ENCODE measurements at places on chromosomes 12 and 14. TPM values are rescaled to one million over a fixed set of nuclear protein-coding genes. Genes with fewer than 3 reads are reported as not detected.

- DNase-seq, result peak; percentile 65
Measured at GRCh38 chr14:61750708-61751474, 11.3 kb upstream of the SNAPC1 start.

- no peak for DNase-seq
Measured at GRCh38 chr14:24713404-24713803, 79.4 kb upstream of the GZMB start.

DNA sequence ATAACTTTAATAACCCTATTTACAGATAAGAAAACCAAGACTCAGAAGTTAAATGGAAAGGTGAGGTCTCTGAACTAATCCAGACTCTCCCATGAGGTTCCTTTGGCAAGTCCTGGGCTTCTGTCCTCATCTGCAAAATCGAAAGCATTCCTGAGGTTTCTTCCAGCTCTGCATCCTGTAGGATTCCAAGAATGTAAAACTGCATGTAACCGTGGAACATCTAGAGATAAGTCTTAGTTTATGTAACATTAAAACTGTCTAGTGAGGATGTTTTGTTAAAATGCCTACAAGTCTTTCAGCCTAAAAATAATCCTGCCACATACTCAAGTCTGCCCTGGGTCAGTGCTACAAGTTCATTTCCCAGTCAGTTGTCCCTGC lies 7.3 kb upstream of the ITFG2 start:
- DNase-seq, result no peak

PLCZ1 gene
- total RNA-seq, result not detected

GPR132 gene
- 6.7 TPM for total RNA-seq

FKBP3 gene
- total RNA-seq, result 33.9 TPM

HOXC9 gene
- total RNA-seq, result 9.2 TPM

GRCh38 chr12:57233357-57234232 lies 4.1 kb downstream of the SHMT2 start:
- no peak for DNase-seq

TPPP2 gene
- total RNA-seq, result not detected

GRCh38 chr12:83656004-83656403 lies 969.3 kb downstream of the TMTC2 start:
- no peak for DNase-seq

DNA sequence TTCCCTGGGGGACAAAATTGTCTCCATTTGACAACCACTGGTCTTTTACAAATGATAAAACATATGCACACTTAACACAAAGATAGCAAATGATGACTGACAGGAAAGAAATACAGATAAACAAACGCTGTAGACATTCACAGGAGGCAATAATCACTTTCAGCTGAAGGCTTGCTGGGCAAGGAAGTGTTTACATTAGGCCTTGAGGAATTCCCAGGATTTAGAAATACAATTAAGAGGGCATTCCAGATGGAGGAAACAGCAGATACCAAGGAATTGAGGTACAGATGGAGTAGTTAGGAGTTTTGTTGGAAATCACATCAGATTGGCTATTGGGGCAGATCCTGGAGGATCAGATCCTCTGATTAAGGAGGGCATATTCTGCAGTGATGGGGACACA lies 93.9 kb downstream of the DYRK2 start:
- DNase-seq, result no peak

DCN gene
- 2,013 TPM for total RNA-seq

DNA sequence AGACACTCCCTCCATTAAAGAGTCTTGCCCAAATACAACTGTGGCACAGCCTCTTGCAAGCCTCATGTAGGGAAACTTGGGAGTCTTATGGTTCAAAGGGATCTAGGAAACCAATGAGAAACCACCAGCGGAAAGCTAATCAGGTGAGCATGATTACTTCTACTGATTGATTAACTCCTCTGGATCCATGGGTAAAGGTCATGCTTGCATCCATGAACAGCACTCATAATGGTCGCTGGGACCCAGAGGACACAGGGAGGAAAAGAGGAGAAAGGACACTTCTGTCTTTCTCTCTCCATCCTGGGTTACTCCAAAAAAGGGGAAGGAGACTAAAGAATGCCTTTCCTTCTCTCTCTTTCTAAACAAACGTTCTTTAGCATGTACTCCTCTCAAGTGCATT lies 1397.2 kb downstream of the LRFN5 start:
- no peak for DNase-seq

- DNase-seq, result no peak
Measured at GRCh38 chr14:99909513-99910064, 116.4 kb downstream of the EML1 start.

- no peak for DNase-seq
Measured at GRCh38 chr12:124921200-124922031, 7.0 kb upstream of the UBC start.

DNA sequence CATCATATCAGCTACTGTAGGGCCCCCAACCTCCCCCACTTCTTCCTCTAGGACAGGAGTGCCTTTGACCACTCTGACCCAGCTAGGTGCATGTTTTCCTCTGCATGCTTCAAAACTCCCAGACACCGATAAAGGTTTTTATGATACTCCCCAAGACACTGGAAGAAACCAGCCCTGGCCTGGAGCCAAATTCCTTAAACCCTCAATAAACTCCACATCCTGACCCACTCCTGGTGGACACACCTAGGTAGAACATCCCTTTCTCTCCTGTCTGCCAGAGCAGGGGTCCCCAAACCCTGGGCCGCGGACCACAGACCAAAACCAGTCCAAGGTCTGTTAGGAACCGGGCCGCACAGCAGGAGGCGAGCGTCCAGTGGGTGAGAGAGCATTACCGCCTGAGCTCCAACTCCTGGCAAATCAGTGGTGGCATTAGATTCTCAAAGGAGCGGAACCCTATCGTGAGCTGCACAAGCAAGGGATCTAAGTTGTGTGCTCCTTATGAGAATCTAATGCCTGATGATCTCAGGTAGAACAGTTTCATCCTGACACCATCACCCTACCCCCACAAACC lies 49.6 kb downstream of the NT5DC3 start:
- DNase-seq, result no peak

DNA sequence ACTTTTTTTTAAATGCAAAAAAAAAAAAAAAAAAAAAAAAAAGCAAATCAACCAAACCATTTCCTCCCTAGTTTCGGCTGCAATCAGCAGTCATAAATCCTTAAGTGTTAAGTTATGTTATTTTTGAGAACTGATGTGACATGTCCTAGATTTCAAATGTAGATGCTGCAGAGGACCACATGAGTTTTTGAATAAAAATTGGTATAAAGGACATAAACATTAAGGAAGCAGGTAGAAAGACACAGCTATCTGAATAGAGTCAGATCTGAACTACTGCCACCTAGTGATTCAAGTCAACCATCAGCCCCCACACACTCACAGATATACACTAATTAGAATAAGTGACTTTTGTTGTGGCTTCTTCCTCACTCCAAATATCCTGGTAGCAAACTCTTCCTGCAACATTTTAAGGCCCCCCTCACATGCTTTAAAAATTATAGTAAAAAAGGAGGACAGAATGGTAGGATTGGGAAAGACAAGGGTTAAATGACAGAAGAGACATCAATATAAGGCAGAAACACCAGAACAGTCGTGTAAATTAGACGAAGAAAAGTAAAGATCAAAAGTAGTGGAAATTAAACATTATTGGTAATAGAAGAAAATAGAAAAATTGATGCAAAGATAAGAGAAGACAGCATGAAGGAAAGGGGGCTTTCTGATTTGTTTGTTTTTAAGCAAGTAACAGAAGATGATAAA lies 394.5 kb upstream of the ATP2B1 start:
- no peak for DNase-seq

GRCh38 chr14:93049315-93049714 lies 66.4 kb downstream of the ITPK1 start:
- no peak for DNase-seq

GRCh38 chr12:13962699-13963098 lies 18.7 kb downstream of the GRIN2B start:
- no peak for DNase-seq

PRIMA1 gene
- 46.8 TPM for total RNA-seq

WASHC4 gene
- 87.9 TPM for total RNA-seq

- DNase-seq, result no peak
Measured at GRCh38 chr14:23030936-23031335, 3.8 kb downstream of the PSMB5 start.

CHGA gene
- not detected for total RNA-seq

DNA sequence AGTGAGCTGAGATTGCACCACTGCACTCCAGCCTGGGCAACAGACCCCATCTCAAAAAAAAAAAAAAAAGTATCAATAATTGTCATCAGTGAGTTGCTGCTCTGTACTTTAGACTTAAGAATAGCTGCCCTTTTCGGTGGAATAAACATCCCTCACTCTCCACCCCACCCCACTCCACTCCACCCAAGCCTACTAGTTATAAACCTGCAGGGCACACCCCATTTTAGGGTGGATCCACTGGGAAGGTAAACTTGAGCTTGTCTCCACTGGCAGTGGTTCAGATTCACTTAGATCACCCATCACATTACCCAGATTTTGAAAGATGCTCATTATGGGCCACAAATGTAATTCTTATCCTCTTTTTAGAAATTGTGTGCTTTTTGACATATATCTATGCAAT lies 106.4 kb downstream of the GPR135 start:
- no peak for DNase-seq

RECQL gene
- 21.4 TPM for total RNA-seq

SAMD15 gene
- 1.1 TPM for total RNA-seq

ESYT1 gene
- total RNA-seq, result 91.2 TPM

DNA sequence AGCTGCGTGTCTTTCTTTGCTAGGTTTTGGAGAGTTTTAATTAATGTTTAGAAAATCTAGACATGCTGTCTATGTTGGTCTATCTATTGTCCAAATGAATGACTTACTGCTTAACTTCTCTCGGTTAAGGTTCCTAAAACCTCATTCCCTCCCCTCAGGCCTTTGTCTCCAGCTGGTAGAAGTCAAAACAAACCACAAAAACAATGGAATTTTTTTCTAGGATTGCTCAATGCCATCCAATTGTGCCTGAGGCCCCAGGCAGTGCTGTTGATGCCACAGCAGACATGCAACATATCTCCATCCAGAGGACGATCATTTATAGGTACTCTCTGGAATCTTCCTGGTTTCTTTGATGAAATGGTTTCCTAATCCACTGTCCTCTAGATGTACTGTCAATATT lies 448.2 kb upstream of the TBX3 start:
- no peak for DNase-seq

DNA sequence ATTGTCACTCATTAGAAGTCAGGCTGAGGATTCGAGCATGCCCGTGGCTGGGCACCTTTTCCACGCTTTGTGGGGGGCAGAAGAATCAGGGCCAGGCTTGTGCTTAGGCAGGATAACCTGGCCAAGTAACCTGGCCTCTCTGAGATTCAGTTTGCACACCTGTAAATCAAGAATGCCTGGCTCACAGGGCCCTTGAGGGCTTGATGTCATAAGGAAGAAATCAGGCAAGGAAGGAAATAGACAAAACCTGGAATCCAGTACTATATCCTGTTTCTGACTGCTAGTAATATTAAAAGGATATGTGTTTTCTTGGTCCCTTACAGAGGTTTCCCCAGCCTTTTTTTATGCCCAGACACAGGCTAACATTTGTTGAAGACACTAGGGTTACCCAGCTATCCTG lies 91.9 kb downstream of the SAMD4A start:
- DNase-seq, result no peak

GRCh38 chr12:65656891-65657351 lies 167.4 kb upstream of the HMGA2 start:
- DNase-seq, result no peak

DNA sequence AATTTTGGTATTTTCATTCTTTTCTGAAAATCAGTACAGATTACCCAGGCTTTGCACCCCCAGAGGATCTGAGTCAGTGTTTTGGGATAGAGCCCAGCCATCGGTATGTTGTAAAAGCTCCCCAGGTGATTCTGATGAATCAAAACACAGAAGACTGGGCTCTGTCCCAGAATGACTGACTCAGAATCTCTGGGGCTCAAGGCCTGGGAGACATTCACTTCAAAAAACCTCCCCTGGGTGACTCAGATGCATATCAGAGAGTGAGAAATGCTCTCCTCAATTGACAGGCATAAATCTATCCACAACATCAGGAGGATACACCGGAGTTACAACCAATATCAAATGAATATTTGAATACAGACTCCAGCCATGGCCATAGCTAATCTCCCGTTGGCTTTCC lies 32.6 kb downstream of the SLC35F4 start:
- DNase-seq, result peak; percentile 72

KRT83 gene
- total RNA-seq, result not detected

DNA sequence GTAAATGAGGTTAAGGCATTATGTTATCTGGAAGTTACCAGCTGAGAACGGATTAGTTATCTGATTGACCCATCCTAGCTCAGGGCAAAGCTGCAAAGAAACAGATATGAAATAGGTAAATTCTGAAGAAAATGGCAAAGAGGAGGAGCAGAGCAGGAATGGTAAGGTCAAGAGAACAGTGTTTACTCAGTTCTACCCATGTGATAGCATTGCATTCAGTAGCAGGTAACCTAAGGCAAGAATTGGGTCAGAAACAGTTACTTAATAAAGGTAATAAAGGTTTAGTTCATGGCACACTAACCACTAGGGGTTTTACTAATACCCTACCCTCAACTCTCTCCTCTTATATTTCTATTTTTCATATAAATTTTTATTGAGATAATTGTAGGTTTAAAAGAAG lies 224.8 kb downstream of the ASCL1 start:
- no peak for DNase-seq

OVCH1 gene
- 0.20 TPM for total RNA-seq

NRXN3 gene
- total RNA-seq, result 17.1 TPM

DNA sequence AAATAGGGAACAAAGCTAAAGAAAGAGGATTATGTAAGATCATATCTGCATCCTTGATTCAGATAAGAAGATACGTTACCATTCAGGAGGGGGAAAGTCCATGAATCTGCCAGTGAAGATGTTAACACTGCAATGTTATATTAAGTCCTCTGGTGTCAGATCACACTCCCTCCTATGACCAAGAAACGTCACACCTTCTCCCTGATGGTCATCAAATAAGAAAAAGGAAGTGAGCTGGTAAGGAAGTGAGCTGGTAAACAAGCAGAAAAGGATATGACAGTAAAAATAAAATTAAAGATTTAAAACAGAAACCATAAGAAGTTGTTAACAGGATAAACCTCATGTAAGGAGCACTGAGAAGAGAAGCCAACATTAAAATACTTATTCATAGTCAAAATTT lies 340.2 kb downstream of the SEC23A start:
- no peak for DNase-seq

DNA sequence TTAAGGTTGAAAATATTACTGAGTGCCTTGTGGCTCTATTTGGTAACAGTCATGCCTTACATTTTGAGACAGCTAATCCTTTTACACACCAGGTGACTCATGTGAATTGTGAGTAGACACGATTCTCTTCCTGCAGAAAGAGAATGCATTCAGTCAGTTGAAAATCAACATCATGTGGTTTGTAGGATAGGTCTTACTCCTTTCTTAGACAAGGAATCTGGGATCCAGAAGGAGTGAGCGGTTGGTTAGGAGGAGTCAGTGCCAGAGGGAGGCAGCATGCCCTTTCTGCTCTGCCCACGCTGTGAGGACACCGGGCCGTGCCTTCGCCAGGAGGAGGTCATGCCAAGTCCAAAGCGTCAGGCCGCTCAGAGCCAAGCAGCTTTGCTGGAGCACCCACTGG lies 47.6 kb downstream of the TRAF3 start:
- no peak for DNase-seq

PLA2G1B gene
- not detected for total RNA-seq

KRT72 gene
- total RNA-seq, result not detected

MON2 gene
- 134 TPM for total RNA-seq
